ENCODE measurements at places on chromosomes 1 and 21. TPM values are rescaled to one million over a fixed set of nuclear protein-coding genes. Genes with fewer than 3 reads are reported as not detected.

Gene POGK
- 27.8 TPM for total RNA-seq

Gene LENEP
- 0.64 TPM for total RNA-seq

Gene KLHDC7A
- total RNA-seq, result not detected

Gene BRWD1
- total RNA-seq, result 14.6 TPM

Gene ELAPOR1
- 1.3 TPM for total RNA-seq

Gene DNASE2B
- not detected for total RNA-seq

Gene FAM177B
- not detected for total RNA-seq

Gene SIM2
- 1.3 TPM for total RNA-seq

Gene LEFTY2
- total RNA-seq, result 1.3 TPM

Gene SAMSN1
- not detected for total RNA-seq

Gene SLC2A5
- not detected for total RNA-seq

Gene MFN2
- 78.2 TPM for total RNA-seq

Gene SZRD1
- 175 TPM for total RNA-seq

Gene MNDA
- total RNA-seq, result not detected

Gene SLC6A17
- total RNA-seq, result not detected

Gene HEYL
- not detected for total RNA-seq

Gene CSTB
- 55.3 TPM for total RNA-seq

Gene FLG2
- total RNA-seq, result not detected

Gene FNDC10
- 0.20 TPM for total RNA-seq

Gene RAB3B
- 20.5 TPM for total RNA-seq

Gene CRYAA
- total RNA-seq, result not detected

Gene CAMK1G
- total RNA-seq, result not detected

Gene MAEL
- total RNA-seq, result 0.13 TPM

Gene NTMT2
- total RNA-seq, result not detected

Gene LPGAT1
- total RNA-seq, result 35.3 TPM

Gene KCNH1
- total RNA-seq, result 3.1 TPM

Gene SERTAD4
- total RNA-seq, result 11.8 TPM

Gene FCRL6
- 1.5 TPM for total RNA-seq

Gene APP
- 181 TPM for total RNA-seq

Gene RYR2
- total RNA-seq, result 0.40 TPM

Gene MATN1
- total RNA-seq, result not detected

Gene HSD3B2
- total RNA-seq, result not detected

Gene SH3BGR
- total RNA-seq, result 0.43 TPM

Gene SPRR1A
- total RNA-seq, result not detected

Gene SPRR2D
- total RNA-seq, result not detected

Gene RGS13
- not detected for total RNA-seq

Gene TNFAIP8L2
- not detected for total RNA-seq

Gene TSPEAR
- not detected for total RNA-seq

Gene LAX1
- not detected for total RNA-seq

Gene OVAAL
- total RNA-seq, result 2.4 TPM

Gene UAP1
- total RNA-seq, result 246 TPM

Gene DCDC2B
- total RNA-seq, result not detected
